SK-N-SH (cell line): ENCODE measurements at places on chromosomes 13 and 19.

DNA sequence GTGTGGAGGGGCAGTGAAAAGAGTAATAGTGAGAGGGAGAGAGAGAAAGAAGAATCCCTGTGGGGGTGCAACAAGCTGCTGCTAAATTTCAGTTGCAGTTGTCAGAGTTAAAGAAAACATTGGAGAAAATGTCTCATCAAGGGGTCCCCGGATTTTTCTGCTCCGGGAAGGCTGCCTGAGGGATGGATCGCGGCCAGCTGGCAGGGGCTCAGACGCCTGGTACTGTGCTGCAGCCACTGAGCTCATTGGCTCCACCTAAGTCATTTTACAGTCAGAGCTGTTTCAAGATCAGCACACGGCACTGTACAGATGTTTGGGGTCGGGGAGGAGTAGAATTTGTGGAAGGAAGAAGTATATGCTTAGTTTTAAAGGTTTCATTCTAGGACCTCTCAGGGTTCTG, 106.2 kb downstream of the SHISA2 start:
- H3K27ac ChIP-seq = no peak overlapping the region
- peak; percentile 51 for DNase-seq
- H3K27me3 ChIP-seq = no peaks in the 10 kb centered on the region
- peaks cover 5% of the 10 kb centered on the region; the same call in 1 of the 2 replicates for H3K4me1 ChIP-seq
- no peaks in the 10 kb centered on the region for H3K36me3 ChIP-seq

DNA sequence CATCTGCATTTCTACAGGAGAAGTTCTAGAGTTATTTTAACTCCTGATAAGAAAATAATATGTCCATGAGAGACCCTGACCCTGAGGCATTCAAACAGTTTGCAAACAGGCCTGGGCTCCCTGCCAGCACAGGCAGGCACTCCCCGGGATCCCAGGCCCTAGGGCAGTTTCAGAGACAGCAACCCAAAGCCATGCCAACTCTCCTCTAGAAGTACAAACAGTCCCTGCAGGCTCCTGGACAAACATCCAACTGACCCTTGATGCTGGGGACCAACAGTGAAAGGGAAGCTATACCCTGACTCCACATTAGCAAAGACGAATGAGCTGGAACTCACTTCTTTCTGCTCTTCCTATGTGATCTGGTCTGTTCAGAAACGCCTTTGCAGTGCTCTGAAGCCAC, 44.8 kb downstream of the CCDC70 start:
- no peak overlapping the region for H3K4me3 ChIP-seq
- peak; percentile 68 for DNase-seq
- H3K27ac ChIP-seq = no peak overlapping the region; the same call in 1 of the 2 replicates
- H3K36me3 ChIP-seq = no peaks in the 10 kb centered on the region
- H3K27me3 ChIP-seq = no peaks in the 10 kb centered on the region
- peaks cover 11% of the 10 kb centered on the region; the same call in 1 of the 2 replicates for H3K4me1 ChIP-seq

DNA sequence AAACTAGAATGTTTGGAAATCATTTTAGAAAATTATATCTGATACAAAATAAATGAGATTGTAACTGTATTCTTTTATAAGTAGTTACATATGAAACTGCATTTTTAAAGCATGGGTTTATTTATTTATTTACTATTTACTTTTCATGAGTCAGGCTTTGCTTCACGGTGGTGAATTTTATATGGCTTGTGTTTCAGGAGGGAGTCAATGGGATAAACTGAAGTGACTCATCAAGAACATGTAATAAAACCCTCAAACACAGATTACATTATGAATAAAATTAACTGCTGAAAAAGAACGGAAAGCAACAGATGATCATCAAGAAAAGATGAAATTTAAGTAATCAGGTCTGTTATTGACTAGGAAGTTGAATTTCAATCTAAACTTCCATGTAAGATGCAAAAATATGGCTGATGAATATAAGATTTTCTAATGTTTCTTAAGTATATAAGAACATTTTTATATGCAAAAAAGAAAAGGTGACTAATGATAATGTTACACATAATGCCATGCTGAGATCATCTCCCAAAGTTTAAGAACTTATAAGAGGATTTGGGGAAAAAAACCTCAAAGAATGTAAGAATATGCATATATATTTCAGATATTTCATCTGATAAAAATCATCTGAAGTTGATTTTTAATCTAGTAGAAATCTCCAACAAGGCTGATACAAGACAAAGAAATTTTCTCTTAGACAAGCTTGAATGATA, 383.6 kb downstream of the SLITRK1 start:
- no peaks in the 10 kb centered on the region for H3K36me3 ChIP-seq
- H3K27me3 ChIP-seq = no peaks in the 10 kb centered on the region
- no peak overlapping the region for H3K27ac ChIP-seq
- no peaks in the 10 kb centered on the region; the same call in 1 of the 2 replicates for H3K4me1 ChIP-seq
- DNase-seq = no peak

GRCh38 chr13:102724923-102725322, 30.1 kb upstream of the METTL21C start:
- DNase-seq = peak; percentile 29
- H3K36me3 ChIP-seq = no peaks in the 10 kb centered on the region
- H3K27me3 ChIP-seq = no peaks in the 10 kb centered on the region
- no peak overlapping the region for H3K27ac ChIP-seq
- no peak overlapping the region for H3K4me3 ChIP-seq

GRCh38 chr19:48548253-48548911, 3.6 kb upstream of the SULT2B1 start:
- DNase-seq = no peak
- H3K4me3 ChIP-seq = no peak overlapping the region
- no peaks in the 10 kb centered on the region for H3K36me3 ChIP-seq
